ENCODE measurements at places on chromosomes 3 and 15. TPM values are rescaled to one million over a fixed set of nuclear protein-coding genes. Genes with fewer than 3 reads are reported as not detected.

DNAH12 gene
- total RNA-seq, result under 0.01 TPM

GOLGA8S gene
- not detected for total RNA-seq

FGD5 gene
- total RNA-seq, result not detected

PATL2 gene
- total RNA-seq, result 0.50 TPM

SATB1 gene
- total RNA-seq, result 15.2 TPM

MESP1 gene
- total RNA-seq, result 6.0 TPM

All from A375 (cell line).